ENCODE measurements at places on chromosomes 11 and 22.

GRCh38 chr11:126683766-126684728 lies 316.5 kb downstream of the KIRREL3 start:
- no peak for DNase-seq

DNA sequence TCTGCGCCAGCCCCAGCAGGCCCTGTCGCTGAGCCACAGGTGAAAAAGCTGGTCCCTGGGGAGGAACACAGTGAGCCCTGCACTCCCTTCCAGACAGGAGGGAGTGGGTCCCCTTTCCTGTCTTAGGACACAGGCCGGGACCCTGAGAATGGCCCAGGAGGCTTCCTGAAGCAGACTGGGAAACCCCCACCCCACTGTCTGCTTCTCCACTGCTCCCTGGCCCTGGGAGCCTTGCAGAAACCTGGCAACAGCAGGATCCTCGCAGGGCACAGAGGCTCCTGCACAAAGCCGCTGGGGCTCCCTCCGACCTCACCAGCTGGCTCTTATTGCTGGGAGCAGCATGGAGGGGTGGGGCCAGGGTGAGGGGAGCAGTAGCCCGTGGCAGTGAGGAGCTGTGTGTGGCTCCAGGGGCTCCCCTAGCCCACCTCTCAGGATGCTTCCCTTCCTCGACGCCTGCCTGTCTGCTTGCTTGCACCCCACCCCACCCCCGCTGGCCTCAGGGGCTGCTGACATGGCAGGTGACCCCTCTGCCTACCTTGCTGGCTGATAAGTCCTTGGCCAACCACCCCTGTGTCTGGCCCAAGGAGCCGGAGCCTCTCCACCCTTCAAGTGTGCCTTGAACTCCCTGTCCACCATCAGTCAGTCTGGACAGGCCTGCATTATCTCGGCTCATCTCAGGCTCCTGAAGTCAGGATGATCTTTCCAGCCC lies 72.1 kb upstream of the KCNQ1OT1 start:
- no peak for DNase-seq

- DNase-seq: no peak
Observed at GRCh38 chr11:57056735-57057134, 68.0 kb downstream of the OR5AK2 start.

- no peak for DNase-seq
Observed at GRCh38 chr22:44891791-44892190, 118.0 kb downstream of the PHF21B start.

GRCh38 chr11:13152736-13153541 lies 124.7 kb upstream of the BMAL1 start:
- no peak for DNase-seq

- DNase-seq: no peak
Observed at GRCh38 chr11:103552086-103552485, 442.9 kb downstream of the DYNC2H1 start.

GRCh38 chr11:83725728-83726127 lies 439.6 kb upstream of the CCDC90B start:
- DNase-seq: no peak

DNA sequence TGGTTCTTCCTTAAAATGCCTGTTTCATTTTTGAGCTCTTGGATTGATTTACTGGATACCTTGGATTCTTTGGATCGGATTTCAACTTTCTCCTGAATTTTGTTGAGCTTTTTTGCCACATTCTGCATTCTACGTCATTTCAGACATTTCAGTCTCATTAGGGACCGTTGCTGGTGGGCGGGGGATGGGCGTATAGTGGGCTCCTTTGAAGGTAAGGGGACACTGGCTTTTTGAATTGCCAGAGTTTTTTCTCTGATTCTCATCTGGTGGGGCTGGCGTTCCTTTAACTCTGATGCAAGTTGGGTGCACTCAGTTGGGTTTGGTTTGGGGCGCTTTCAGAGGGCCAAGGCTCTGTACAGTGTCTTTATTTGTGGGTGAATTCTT lies 216.5 kb downstream of the DYNC2H1 start:
- no peak for DNase-seq

GRCh38 chr11:112697391-112698178 lies 263.6 kb upstream of the NCAM1 start:
- DNase-seq: no peak

- DNase-seq: no peak
Observed at GRCh38 chr22:42365111-42365865, 66.9 kb downstream of the NFAM1 start.

Measured in stimulated activated CD8-positive, alpha-beta memory T cell treated with anti-CD3 and anti-CD28 coated beads, Interleukin-2, amount 100 ng/mL, for 1 hour (primary cell).